ENCODE measurements at places on chromosomes 12 and 14.
A peak's percentile ranks its signal among the peaks of the same experiment; 100 is the strongest.

GRCh38 chr14:101823511-101824120 lies 62.1 kb downstream of the PPP2R5C start:
- no peak for DNase-seq

GRCh38 chr12:3752096-3752709 lies 706 bp downstream of the CRACR2A start:
- DNase-seq: peak; percentile 52

DNA sequence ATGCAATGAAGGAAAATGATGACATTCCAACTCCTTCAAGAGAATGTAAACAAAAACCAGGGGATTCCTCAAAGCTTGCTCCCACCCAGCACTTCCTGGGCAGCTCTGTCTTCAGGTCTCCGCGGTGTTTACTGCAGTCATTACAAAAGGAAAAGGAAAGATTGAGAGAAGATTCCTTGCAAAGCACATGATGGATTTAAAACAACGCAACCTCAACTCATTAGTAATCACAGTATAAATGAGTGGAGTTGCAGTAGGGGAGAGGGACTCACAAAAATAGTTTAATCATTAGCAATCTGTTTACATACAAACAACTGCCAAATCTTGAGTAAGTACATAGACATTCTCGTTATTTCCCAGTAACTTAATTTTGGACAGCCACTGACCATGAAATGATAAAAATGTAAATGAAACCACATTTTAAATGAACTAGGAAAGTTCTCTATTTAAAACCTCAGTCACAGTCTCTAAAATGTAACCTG lies 49.7 kb upstream of the OVCH1 start:
- peak; percentile 66 for DNase-seq

GRCh38 chr14:89371585-89372511 lies 45.2 kb downstream of the FOXN3 start:
- DNase-seq: no peak

DNA sequence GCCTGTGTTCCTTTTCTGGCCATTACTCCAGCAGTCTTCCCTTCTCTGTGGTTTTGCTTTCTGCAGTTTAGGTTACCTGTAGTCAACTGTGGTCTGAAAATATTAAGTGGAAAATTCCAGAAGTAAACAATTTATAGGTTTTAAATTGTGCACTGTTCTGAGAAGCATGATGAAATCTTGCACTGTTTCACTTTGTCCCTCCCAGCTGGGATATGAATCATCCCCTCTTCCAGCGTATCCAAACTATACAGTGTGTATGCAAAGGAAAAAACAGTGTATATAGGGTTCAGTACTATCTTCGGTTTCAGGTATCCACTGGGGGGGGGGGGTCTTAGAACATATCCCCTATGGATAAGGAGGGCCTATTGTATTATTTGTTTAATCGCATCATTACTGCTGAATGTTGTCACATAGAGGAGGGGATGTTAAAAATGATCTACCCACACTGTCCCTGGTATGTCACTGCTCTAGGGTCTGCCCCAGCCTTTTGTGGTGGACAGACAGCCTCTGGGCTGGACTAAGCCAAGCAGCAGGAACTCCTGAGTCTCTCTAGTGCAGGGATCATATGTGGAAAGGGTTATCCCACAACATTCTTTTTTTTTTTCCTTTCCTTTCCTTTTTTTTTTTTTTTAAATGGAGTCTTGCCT lies 109.1 kb upstream of the MAX start:
- DNase-seq: peak; percentile 38

GRCh38 chr12:119139448-119139847 lies 39.3 kb upstream of the HSPB8 start:
- no peak for DNase-seq

DNA sequence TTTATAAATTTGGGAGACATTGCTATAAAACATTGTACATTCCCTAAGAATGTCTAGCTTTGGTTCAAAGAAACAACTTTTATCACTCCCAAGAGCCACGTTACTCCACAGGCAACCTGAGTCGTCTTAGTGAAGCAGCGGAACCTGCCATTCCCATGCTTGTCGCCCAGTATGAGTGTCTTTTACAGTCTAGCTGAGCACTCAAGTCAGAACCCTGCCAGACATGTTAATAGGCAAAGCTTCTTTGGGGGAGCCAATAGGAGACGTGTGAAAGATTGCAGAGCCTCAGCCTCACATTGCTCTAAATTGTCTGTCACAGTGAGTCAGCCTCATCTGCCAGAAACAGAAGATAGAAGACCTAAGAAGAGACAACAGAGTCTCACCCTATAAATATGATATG lies 541.6 kb upstream of the FLRT2 start:
- DNase-seq: no peak

DNA sequence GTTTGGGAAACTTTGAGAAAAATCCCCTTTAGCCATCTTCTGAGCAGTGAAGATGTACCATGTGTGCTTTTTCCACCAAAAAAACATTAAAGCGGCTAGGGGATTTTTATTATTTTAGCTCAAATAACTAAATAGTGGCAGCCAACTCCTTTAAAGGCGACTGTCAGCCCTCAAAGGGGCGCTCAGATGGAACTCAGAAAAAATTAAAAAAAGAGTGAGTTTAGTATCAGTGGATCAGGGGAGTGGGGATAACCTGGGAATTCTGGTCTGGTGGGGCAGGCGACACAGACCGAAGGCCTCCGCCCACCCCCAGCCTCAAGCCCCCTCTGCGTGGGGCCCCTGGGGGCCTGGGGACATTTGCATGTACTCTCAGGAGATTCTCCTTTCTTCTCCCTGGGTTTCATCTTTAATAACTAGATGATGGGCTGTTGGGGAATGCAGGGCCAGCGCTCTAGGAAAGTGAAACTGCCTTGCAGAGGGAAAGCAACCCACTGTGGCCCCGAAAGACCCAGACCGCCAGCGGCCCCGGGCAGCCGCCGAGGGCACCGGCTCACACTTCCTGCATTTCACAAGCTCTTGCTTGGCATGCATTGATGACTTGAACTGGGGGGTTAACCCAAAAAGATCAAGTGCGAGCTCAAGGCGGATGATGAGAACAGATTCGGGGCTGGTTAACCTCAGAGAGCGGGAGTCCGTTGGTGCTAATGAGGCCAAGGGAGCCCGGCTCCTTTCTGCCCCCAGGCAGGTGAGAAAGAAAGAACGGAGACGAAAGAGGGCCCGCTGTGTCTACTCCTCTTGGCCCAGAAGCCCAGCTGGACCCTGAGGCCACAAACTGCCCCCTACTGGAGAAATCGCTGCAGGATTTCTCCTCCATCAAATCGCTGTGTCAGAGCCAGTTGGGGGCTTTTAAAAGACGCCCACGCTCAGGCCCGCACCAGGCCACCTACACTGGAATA lies 7.3 kb upstream of the BATF start:
- DNase-seq: peak; percentile 38

GRCh38 chr12:56358836-56359532 lies 923 bp downstream of the STAT2 start:
- DNase-seq: peak; percentile 80

DNA sequence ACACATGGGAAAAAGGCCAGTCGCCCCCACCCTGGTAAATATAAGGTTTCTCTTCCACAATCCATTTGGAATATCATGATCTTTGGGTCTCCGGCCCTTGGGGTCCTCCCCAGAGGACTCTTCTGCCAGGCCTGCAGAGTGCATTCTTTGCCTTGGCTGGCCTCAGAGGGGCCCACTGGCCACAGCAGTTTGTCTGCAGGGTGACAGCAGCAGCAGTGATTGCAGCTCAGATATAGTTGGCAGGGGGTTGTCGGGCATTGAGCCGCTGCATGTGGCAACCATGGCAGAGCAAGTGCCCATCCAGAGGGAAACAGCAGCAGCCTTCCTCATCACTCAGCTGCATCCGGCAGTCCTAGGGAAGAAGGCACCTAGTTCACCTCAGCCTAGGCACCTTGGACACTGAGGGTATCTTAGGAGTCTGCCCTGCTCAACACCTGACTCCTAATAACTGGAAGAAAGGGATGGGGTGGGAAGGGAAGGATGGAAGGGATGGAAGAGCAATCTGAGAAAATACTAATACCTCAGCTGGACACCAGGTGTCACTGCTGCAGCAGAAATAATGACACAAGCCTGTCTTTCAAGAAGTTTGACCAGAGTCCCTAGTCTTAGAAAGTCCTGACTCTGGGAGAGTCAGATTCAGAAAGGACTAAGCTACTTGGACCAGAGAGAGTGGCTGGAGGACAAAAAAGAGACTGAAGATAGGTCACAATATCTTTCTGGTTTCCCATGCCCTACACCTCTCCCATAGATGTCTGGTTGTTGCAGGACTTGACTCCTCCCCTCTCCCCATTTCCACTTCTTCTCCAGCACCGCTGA lies 8.9 kb downstream of the AJUBA start:
- DNase-seq: peak; percentile 67

DNA sequence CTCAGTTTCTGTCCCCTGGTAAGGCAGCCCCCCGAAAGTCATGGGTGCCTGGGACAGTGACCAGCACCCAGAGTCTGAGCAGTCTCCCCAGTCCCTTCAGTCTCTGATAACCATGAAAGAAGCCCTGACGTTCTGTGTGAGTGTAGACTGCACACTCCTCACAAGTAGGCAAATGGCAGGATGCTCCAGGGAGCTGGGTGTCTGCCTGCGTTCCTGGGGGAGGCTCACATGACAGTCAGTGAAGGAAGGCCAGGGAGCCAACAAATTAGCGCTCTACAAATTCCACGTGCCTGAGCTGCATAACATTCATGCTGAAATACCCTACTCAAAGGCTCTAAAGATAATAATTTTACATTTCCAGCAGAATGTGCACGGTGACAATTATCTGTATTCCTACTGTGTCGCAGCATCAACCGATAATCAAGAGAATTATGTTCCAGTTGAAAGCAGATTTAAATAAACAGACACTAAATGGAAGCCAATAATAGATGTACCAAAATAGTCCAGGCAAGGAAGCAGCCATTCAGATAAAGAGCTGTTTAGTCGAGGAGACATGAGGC lies 56.3 kb downstream of the ASCL1 start:
- DNase-seq: no peak

DNA sequence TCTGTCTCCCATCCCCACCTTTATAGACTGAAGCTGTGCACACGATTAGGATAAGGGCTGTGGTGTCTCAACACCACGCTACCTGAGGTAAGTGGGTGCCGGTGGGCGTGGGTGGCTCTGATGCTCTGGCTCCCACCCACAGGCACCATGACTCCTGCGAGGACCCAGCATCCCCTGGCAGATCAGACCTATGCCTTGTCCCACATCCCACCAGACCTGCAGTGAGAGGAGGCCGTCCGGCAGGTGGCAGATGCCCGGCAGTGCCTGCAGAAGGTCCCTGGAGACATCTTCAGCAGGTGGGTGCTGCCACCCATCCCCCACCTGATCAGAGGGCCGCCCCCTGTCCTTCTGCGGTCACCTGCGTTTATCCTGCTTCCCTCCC lies 104.4 kb upstream of the PRB2 start:
- no peak for DNase-seq

GRCh38 chr12:11014234-11014633 lies 8.2 kb downstream of the TAS2R19 start:
- DNase-seq: no peak

- DNase-seq: no peak
Measured at GRCh38 chr12:2347137-2347843, 294.5 kb downstream of the CACNA1C start.

- DNase-seq: no peak
Measured at GRCh38 chr12:83016991-83017390, 330.3 kb downstream of the TMTC2 start.

GRCh38 chr12:102167821-102168604 lies 29.6 kb downstream of the PMCH start:
- peak; percentile 26 for DNase-seq

- DNase-seq: no peak
Measured at GRCh38 chr14:99042381-99043266, 229.4 kb downstream of the BCL11B start.

DNA sequence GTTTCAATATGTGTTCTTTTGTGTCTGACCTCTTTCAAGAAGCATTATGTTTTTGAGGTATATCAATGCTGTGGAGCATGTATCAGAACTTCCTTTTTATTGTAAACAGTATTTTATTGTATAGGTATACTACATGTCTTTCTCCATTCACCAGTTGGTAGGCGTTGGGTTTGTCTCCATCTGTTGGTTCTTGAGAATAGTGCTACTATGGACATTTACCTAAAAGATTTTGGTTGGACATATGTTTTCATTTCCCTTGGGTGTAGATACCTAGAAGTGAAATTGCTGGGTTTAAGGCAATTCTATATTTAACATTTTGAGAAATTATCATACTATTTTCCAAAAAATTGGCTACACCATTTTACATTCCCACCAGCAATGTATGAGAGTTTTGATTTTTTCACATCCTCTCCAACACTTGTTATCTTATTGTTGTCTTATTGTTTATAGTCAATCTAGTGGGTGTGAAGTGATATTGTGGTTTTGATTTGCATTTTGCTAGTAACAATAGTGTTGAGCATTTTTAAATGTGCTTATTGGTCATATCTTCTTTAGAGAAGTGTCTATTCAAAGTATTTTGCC lies 409.2 kb downstream of the IPO8 start:
- DNase-seq: peak; percentile 17

DNA sequence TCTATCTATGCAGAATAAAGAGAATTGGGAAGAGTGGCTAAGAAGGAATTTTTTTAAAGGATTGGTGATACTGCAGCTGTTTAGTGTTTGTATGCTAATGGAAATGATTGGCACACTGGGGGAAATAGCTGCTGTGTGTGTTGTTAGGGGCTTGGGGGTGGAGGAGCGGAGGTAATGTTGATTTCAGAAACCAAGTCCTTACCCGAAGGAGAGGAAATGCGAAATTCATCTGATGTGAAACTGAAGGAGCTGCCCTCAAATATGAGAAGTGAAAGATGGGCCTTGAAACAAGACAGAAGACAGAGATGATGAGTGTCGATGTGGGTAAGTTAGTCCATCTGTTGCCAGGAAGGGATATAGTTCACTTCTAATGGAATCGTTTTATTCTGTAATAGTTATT lies 21.2 kb upstream of the RNASE12 start:
- no peak for DNase-seq

DNA sequence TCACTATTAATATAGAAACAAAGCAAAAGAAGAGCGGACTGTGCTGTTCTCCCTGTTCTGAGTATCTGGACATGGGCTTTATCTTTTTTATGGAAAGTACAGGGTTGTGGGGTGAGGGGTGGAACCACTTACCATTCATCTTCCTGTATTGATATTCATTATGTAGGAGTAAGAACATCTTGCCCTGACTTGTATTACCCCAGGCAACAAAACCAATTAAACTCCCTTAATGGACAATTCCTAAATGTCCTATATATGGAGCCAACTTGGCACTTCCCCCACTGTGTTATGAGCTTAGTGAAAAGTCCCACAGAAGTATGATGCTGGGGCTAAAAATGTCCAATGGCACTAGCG lies 139.9 kb upstream of the KRR1 start:
- no peak for DNase-seq
